ENCODE measurements at places on chromosomes 7 and 10.

GRCh38 chr10:78508955-78509748 is 475.5 kb downstream of the RPS24 start:
- DNase-seq, result no peak

DNA sequence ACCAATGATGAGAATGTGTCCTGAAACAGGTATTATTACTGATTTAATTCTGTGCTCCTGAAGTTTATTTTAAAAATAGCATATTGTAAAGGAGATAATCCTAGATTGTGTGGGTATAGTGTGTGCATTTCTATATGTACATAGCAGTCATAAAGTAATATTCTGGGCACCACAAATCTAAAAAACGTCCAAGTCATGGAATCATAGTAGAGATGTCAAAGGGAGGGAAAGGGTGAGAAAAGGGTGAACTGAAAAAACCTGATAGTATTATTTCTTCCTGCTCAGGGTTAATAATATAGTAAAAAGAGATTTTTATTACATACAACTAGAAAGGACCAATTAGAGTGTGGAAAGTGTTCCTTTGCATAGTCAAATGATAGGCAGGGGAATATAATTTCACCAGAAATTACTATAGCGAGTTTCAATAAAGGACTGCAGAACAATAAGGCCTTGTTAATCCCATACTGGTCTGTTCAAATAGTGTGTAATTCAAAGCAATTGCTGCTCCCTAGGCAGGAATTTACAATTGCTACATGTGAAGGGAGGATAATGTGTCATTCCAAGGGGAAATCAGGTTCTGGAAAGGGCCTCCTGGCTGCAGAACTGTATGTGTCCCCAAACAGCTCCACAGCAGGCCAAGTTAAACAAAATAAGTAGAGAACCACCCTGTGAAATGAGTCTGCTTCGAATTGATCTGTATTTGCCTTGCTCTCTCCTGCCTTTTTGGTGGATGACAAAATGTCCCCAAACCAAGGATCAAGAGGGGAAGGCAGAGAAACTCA is 42.5 kb upstream of the KMT2E start:
- DNase-seq, result no peak

GRCh38 chr10:100826983-100827818 is 81.8 kb downstream of the PAX2 start:
- no peak for DNase-seq

- DNase-seq, result no peak
Measured at GRCh38 chr10:31103112-31103511, 71.4 kb upstream of the ZNF438 start.

DNA sequence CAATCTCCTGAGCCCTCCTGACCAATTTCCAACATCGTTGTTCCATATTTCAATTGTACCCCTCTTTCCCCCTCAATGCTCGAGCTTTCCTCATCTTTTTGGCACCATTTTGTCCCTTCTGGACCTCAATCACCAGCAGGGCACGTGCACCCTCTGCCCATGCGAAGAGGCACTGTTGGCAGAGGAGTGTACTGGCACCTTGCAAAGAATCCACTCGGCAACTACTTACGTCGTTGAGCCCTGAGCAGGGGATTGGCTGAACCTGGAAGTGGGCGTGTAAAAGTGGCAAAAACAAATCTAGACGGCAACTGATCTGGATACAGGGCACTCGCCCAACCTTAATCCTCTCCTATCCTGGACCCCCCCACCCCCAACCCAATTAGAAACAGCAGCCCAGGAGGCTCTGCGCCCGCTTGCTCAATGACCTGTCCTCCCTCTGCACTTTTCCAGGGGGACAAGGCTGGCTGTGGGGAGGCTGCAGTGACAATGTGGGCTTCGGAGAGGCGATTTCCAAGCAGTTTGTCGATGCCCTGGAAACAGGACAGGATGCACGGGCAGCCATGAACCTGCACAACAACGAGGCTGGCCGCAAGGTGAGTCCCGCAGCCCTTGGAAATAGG is 18.8 kb downstream of the WNT8B start:
- peak; percentile 47 for DNase-seq

DNA sequence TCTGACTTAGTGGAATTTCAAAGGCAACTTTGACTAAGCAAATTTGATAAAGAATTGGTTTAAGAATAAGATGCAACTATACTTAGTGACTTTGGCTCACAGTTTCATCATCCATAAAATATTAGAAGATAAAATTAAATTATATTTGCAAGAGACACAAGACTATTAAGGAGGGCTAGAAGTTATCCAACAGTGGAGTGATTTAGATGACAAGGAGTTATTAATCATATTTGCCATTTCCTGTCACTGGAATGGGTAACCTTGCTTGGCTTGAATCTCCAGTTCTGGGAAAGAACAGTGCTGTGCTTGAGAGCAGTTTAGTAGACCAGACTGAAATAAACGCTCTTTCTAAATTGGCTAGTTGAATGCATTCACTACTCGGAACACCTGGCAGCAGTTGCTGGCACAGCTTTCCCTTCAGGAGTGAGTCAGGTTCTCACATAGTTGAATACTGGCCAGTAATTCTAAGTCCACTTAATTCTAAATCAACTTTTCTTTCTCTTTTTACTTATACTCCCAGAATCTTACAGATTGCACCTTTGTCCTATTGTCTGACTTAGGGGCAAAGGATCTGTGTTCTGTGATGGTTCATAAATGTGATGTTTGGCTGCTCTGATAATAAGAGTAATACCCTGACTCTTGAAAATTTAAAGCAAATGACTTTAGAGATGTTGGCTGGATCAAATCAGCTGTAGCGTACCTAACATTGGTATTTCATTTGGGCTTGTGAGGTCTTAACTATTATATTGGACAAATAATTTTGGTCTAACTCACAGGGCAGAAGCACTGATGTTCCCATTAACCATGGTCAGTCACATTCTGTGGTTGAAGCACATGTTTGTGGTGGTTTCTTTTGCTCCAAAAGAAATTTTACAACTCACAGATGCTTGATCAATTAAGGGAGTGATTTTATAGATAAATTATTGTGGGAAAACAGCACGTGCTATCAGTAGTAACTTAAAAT is 16.6 kb downstream of the STMP1 start:
- no peak for DNase-seq

GRCh38 chr10:31607481-31607880 is 288.5 kb downstream of the ZEB1 start:
- DNase-seq, result no peak

- DNase-seq, result no peak
Measured at GRCh38 chr10:48511066-48511874, 93.6 kb downstream of the ARHGAP22 start.

GRCh38 chr10:68938884-68939283 is 17.1 kb upstream of the DDX21 start:
- no peak for DNase-seq

DNA sequence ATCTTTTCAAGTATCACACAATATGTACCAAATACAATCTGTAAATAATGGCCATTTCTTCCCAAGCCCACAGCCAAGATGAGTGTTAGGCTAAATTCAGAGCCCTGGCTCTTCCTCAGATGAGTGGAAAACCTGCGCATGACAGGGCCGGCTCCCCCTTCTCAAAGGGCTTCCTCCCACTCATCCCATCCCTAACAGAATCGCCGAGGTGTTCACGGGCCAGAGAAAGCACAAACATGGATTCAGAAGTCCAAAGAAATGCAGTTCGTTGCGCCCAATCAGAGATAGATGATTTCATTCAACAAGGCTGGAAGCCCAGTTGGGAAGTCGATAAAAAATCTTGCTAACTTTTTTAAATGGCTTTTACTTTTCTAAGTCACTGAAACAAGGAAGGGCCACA is 121.8 kb downstream of the UBE2H start:
- DNase-seq, result no peak

- DNase-seq, result no peak
Measured at GRCh38 chr10:127338399-127339110, 142.2 kb upstream of the INSYN2A start.

DNA sequence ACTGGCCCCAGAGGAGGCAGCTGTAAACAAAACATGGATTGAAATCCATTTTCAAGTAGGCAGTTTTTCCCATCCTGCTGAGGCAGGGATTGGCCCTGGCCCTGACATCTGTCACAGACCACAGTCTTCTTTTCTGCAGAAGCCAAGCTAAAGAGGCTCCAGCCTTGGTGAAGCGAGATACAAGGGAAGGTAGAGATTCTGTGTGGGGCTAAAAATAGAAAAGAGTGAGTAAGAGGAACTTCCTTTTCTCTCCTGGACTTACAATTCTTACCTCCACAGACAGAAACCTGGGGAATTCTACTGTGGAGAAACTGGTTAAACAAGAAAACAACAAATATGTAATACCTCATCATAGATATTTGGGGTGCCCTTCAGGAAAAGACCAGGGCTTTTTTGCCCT is 624.8 kb upstream of the FZD8 start:
- DNase-seq, result no peak

- no peak for DNase-seq
Measured at GRCh38 chr7:44615793-44616192, 9.4 kb downstream of the OGDH start.

DNA sequence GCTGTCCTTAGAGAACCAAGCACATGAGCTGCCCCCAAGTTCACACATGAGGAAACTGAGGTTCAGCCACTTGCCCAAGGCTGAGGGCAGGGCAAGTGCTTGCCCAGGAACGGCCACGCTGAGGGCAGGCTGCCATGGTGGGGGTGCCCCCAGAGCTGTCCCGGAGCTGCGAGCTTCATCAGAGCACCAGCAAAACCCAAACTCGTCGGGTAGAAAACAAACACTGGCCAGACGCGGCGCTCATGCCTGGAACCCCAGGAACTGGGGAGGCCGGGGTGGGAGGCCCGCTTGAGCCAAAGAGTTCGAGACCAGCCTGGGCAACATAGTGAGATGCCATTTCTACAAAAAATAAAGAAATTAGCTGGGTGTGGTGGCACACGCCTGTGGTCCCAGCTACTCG is 38.4 kb downstream of the UNCX start:
- no peak for DNase-seq

DNA sequence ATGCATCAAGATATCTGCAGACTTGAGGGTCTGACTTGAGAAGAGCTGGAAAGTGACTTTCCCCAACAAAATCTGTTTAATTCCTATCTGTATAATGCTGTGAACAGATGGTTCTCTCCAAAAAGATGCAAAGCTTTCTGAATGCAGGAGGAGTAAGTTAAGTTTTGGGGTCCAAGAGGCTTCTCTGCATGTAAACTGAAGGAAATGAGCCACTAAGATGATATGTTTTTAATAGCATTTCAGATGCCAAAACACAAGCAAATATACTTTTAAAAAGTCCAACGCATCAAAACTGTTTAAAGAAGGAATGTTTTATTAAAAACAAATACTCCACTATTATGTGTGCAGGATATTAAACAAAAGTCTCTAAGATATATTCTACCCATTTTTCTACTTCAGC is 137.0 kb downstream of the STRA8 start:
- DNase-seq, result no peak

- no peak for DNase-seq
Measured at GRCh38 chr7:131919920-131920709, 363.7 kb upstream of the PODXL start.

DNA sequence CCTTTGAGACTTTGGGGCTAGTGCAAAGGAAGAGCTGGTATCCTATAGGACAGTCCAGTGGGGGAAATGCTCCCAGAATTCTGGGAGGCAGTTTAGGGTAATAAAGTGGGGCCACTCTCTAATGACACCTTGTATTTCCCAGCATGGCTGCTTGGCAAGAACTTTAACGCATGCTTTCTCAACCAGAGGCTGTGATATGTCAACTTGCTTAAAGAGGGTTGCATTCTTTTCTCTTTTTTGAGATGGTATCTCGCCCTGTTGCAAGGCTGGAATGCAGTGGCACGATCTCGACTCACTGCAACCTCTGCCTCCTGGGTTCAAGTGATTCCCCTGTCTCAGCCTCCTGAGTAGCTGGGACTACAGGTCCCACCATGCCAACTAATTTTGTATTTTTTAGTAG is 38.4 kb downstream of the ALDH18A1 start:
- no peak for DNase-seq

DNA sequence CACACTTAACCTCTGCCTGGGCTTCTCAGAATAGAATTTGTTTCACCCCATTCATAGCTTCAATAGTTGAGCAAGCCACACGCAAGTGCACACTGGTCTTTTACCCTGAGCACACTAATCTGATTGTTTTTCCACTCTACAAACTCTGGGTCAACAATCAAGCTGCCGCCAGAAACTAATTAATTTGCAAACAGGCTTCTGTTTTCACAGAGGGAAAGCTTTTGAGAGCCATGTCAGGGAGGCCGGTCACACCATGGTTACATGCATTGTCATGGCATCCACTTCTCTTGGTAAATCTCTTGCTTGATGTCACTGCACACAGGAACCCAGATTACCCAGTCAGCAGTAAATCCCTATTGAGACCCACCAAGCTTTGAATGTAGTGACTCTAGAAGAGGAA is 154.2 kb downstream of the SEMA3A start:
- no peak for DNase-seq

- DNase-seq, result no peak
Measured at GRCh38 chr7:55031075-55031474, 12.3 kb downstream of the EGFR start.

Data from NCI-H187 (cell line).